ENCODE measurements at places on chromosomes 3 and 15. TPM values are rescaled to one million over a fixed set of nuclear protein-coding genes. Genes with fewer than 3 reads are reported as not detected.

GRCh38 chr15:65333148-65333820 is 28.8 kb downstream of the RNU5B-1 start:
- no peak for DNase-seq

The AGBL1 gene
- 0.34 TPM for total RNA-seq

GRCh38 chr15:52879145-52879544 is 89.0 kb upstream of the ONECUT1 start:
- DNase-seq: no peak

DNA sequence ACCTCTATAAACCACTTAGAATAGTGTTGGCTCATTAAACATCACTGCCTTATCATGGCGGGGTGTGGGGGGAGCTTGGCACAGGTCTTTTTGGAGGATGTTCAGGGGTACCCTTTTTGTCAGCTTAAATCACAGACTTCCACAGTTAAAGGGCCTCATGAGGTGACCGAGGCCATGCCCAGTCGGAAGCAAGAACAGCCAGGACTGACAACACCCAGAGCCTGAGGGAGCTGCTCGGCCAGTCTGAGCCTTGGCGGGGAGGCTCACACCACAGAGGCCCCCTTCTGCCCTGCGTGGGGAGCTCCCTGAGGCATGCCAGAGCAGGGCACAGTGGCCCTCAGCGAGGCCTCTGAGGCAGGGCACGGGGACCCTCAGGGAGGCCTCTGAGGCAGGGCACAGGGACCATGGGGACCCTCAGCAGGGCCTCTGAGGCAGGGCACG is 49.5 kb downstream of the UMPS start:
- DNase-seq: no peak

DNA sequence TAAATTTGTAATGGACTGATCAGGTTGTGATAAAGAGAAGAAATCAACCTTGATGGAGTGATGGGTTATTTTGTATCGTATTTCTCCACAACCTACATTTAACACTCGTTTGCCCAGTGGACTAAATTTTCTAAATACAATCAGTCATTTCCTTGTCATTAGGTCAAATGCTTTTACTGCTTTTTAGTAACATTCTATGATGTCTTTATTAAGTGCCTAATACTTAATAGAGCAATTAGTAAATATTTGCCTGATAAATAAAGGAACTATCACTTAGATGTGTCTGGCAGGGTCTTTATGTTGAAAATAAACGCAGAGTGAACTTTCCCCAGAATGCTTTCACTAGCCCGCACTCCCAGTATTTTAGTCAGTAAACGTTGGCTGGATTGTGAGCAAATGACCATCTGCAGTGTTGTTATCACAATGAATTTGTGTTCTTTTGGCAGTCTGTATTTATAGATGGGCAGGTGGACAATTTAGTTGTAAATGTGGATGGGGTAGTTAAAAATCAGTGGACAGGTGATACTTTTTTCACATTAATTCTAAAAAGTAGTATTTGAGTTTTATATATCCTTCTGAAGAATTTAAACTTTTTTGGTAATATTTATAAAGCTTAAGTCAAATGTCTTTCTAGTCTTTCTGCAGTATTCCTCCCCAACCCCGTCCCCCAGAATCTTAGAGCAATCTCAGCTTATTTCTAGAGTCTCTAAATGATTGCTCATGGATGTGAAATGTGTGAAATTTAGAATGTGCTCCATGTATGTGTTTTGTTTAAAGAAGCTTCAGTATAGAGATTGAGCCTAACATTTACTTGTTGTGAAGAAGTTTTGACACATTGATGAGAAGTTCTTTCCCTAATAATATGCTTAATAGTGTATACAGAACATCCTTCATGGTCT is 4.9 kb downstream of the USP3 start:
- DNase-seq: no peak

The SEMA3B gene
- 56.8 TPM for total RNA-seq

- no peak for DNase-seq
Measured at GRCh38 chr15:88608607-88609181, 12.4 kb upstream of the AEN start.

GRCh38 chr3:142940472-142940871 is 23.0 kb downstream of the PAQR9 start:
- DNase-seq: no peak

DNA sequence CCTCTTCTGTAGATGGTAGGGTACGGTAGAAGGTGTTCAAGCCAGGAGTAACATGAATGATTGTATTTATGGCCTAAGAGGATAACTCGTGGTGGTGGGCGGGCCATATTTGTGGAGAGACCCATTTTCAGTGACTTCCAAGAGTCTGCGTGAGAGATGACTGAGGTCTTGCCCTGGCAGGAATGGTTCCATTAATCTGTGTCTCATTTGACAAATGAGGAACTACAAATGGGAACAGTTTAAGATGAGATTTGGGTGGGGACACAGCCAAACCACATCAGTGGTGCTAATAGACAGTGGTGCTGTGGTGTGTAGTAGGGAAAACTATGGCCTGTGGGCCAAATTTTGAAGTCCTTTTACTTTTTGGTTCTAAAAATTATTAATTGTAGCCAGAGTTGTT is 47.1 kb downstream of the FLNB start:
- DNase-seq: no peak

DNA sequence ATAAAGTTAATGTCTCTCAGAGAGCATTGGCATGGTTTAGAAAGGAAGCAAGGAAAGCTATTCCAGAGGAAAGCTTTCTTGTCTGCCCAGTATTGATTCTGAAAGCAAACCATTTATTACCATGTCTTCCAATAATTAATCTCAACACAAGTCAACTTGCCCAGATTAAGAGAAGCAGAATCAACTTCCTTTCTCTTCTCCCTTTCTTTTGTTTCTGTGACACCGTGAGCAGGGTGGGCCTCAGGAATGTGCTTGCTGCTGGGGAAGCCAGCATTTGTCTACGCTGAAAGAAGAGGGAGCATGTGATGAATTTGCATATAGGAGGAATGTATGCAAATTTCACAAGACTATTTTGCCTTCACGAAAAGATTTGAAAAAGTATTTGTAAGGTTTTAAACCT is 368.6 kb upstream of the ROPN1 start:
- no peak for DNase-seq

The RASGRP1 gene
- 0.84 TPM for total RNA-seq

DNA sequence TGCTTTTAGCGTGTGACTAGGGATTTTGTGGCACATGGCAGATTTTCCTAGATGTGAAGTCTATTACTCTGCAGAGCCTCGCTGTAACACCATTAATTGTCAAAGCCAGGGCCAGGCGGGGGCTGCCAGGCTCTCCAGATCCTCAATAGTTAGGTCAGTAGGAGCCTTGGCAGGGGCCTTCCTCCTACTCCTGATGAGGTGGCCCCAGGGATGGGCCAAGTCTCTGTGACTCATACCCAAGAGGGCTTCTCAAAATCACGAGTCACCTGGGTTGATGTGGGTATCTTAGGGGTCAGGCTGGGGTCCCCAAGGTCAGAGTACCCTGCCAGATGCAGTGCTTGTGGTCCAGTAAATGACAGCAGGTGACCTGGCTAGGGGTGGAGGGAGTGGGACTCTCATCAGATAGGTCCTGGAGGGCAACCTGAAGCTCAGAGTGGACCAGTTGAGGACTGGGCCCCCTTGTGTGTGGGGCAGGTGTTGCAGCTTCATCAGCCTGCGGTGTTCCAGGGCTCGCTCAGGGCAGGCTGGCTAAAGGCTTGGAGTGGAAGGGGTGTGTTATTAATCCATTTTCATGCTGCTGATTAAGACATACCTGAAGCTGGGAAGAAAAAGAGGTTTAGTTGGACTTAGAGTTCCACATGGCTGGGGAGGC is 88.5 kb upstream of the MYZAP start:
- DNase-seq: no peak

- DNase-seq: no peak
Measured at GRCh38 chr15:68507447-68507846, 71.3 kb upstream of the CORO2B start.

The PATL2 gene
- 4.5 TPM for total RNA-seq

- no peak for DNase-seq
Measured at GRCh38 chr3:87121856-87122255, 105.3 kb upstream of the CHMP2B start.

The TRH gene
- total RNA-seq: not detected

The PPM1L gene
- total RNA-seq: 16.9 TPM

- no peak for DNase-seq
Measured at GRCh38 chr3:119211193-119211592, 29.5 kb downstream of the B4GALT4 start.

DNA sequence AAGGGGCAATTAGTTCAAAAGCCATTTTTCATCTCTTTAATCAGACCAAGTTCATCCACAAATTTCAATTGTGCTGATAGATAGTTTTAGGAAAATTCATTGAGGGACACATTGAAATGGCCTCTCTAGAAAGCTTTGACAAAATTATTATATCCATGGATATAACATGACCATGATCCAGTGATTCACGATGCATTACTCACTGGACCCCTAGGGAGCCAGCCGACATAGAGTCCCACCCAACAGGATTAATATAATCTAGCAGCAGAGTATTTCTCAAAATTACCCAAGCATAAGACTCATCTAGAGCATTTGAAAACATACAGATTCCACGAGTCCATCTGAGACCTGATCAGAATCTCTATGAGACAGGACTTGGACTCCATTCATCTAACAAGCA is 100.3 kb downstream of the FRMD5 start:
- DNase-seq: no peak

- peak; percentile 74 for DNase-seq
Measured at GRCh38 chr15:90665288-90666134, 51.6 kb upstream of the BLM start.

The ATOSA gene
- total RNA-seq: 46.4 TPM

DNA sequence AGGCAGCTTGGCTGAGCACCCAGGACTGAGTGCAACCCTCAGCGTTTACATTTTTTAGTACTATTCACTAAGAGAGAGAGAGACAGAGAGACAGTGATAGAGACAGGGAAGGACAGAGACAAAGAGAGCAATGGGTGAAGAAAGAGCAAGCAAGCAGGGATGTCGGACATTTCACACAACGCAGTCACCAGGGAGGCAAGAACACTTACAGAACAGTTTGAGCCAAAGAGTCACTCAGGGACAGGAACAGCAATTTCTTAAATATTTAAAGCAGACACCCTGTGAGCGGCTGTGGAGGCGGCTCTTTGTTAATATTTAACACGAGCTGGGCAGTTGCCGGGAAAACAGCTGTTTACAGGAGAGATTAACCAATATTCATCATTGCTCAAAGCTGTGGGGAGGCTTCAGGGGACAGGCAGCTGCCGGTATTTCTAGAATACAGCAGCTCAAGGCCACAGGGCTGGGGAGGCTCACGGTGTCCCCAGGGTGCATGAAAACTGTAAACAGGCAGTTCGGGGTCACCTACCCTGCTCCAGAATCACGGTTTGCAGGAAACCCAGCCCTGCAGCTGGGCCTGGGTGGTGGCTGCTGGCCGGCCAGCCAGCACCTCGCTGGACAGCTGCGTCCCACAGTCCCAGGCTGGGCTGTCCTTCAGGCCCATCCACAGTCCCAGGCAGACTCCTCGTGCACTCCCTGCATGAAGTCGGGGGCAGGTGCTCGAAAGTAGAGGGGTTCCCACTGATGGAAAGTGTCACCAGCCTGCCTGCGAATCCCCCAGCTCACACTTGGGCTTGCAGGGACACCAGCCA is 38.8 kb upstream of the PCSK6 start:
- peak; percentile 77 for DNase-seq

The NRG4 gene
- 4.0 TPM for total RNA-seq

DNA sequence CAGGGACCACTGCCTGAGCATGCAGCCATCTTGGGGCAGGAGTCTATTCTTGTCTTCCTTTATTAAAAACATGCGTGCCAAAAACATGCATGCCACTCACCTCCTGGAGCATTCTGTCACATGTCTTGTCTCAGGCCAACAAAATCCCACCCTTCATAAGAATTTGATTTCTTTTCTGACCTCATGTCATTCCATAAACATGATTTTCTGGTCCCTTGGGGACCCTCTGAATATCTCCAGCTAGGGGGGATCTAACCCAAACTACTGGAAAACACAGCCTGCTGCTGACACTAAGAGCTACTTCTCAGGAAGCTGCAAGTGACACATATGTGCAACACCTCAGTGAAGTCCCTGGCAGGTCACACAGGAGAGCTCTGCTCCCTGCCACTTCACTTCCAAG is 26.8 kb upstream of the NOX5 start:
- DNase-seq: no peak

DNA sequence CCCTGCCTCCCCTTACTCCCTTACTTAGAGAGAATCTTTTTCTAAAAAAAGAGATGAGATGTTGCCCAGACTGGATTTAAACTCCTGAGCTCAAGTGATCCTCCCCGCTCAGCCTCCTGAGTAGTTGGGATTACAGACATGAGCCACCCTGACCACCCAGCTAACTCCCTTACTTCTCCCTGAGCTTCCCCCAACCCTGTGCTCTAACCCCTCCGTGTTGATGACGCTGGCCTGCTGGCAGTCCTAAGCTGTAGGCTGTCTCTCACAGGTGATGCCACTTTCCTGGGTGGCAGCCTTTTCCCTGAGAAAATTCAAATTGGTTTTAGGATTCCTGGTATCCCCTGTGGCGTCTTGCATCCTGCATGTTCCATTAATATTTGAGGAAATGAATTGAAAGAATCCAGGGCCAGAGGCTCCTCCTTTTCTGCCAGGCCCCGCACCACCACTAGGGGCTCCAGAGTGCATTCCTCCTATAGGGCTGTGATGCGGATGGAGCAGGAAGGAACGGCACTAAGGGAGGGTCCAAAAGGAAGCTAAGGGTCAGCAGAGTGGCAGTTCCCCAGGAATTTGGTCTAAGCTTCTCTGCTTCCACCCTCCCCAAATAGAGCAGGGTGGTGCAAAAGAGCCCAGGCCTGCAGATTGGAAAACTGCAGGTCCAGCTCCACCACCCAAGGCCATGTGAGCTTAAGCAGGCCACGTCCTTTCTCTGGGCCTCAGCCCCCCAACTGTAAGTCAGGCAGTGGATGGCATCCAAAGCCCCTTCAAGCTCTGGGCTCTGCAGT is 101.1 kb downstream of the DAPK2 start:
- DNase-seq: peak; percentile 60

DNA sequence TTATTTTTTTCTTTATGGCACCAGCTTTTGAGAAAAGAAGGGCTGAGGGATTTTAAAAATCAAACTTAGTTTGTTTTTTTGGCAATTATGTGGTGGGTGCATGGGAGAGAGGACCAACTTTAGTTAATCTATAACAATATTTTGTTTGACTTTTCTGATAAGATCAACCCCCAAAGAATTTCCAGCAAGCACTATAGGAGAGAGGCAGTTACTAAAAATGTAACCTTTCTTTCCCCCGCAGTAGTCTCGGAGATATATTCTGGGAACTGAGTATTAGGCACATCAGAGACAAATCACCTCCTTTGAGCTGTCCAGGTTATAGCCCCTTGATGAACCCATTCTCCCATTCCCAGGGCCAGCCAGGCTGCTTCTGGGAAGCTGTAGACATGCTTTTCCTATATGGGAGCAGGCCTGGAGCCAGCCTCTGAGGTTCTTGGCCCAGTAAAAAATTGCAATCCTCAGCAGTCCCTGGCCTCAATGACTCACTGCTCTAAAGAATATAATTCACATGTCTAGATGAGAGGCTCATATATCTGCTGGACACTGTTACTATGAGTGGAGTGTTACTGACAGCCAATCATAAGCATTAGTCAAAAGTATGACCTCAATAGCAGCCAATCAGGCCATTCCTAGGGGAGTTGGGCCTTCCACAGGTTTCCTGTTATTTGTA is 138.3 kb upstream of the AGBL1 start:
- DNase-seq: no peak

Data from left colon (tissue), 2 donors.